Activated CD4-positive, alpha-beta memory T cell treated with anti-CD3 and anti-CD28 coated beads, Interleukin-2, amount 10 ng/mL, durations not matched to agents 7 days and 5 days (primary cell): ENCODE measurements at places on chromosomes 7 and 10. TPM values are rescaled to one million over a fixed set of nuclear protein-coding genes. Genes with fewer than 3 reads are reported as not detected.

The FEZF1 gene
- not detected for total RNA-seq

The PKD1L1 gene
- total RNA-seq: 0.05 TPM

The WIPF3 gene
- total RNA-seq: not detected

The FAM221A gene
- 6.3 TPM for total RNA-seq

The SMKR1 gene
- total RNA-seq: 2.2 TPM

The ANKRD61 gene
- not detected for total RNA-seq

The SLC39A12 gene
- total RNA-seq: not detected

- H3K27ac ChIP-seq: no peak overlapping the region
- H3K4me3 ChIP-seq: no peak overlapping the region
- peak; percentile 27 for DNase-seq
These were observed 37.3 kb downstream of the CFAP46 start for GRCh38 chr10:132904814-132905649.

DNA sequence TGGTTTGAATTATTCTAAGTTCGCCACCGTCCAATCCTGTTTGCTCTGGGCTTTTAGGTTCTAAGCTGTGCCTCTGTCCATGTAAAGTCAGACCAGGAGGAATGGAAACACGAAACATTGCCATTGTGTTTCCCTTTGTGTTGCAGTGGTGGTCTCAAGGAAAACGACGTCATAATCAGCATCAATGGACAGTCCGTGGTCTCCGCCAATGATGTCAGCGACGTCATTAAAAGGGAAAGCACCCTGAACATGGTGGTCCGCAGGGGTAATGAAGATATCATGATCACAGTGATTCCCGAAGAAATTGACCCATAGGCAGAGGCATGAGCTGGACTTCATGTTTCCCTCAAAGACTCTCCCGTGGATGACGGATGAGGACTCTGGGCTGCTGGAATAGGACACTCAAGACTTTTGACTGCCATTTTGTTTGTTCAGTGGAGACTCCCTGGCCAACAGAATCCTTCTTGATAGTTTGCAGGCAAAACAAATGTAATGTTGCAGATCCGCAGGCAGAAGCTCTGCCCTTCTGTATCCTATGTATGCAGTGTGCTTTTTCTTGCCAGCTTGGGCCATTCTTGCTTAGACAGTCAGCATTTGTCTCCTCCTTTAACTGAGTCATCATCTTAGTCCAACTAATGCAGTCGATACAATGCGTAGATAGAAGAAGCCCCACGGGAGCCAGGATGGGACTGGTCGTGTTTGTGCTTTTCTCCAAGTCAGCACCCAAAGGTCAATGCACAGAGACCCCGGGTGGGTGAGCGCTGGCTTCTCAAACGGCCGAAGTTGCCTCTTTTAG, 46.3 kb upstream of the DMBT1 start:
- DNase-seq: no peak
- H3K27me3 ChIP-seq: peaks cover 6% of the 10 kb centered on the region
- no peak overlapping the region for H3K4me3 ChIP-seq
- H3K36me3 ChIP-seq: no peaks in the 10 kb centered on the region
- no peak overlapping the region for H3K27ac ChIP-seq

DNA sequence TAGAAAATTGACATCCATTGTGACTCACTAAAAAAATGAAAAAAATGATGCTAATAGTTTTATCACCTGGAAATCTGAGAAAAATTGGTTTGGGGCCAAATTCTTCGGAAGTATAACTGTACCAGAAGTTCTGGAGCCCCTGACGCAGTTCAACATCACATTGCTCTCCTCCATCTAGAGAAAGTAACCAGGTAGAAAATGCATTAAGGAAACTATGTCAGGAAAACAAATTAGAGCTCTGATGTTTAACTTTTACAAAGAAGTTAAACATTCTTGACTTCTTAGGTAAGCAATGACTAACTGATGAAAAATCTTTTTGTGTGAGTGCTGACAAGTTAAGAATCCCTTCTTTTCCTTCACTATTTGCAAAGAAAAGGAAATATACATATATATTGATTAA, 61.1 kb upstream of the TMEM196 start:
- H3K27me3 ChIP-seq: no peaks in the 10 kb centered on the region
- no peak overlapping the region for H3K4me3 ChIP-seq
- no peaks in the 10 kb centered on the region for H3K36me3 ChIP-seq

DNA sequence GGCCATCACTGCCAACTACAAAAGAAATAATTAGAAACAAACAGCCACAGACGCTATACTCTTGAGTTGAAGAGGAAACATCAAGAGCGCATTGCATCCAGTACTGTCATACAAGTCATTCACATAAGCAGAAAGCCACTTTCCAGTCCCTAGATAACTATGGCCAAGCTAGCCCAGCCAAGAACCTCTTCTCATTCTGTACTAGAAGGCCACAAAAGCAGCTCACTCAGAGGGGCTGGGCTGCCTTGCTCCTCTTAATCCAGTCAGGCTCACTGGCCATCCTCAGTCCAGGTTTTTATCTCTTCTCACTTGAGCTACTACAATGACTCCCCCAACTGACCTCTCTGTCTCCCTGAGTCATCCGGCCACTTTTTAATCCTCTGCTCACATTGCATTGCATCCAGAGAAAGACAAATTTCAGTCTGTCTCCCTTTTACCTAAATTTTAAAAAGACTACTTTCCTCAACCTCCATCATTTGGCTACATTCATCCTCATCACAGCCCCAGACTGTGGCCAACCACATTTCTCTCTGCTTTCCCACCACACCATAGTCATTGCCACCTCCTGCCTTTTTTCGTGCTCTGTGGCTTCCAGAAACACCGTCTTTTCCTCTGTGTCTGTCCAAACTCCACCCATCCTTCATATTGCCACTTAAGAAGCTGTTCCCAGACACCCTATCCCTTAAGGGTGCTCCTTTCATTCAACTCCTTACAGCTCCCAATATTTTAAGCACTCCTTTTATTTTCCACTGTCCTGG, 25.0 kb downstream of the PPP1R3C start:
- DNase-seq: no peak
- H3K4me3 ChIP-seq: no peak overlapping the region
- no peaks in the 10 kb centered on the region for H3K36me3 ChIP-seq
- no peak overlapping the region for H3K27ac ChIP-seq

GRCh38 chr10:32156031-32156495, 99.8 kb upstream of the KIF5B start:
- peaks cover 14% of the 10 kb centered on the region for H3K36me3 ChIP-seq
- peaks cover 15% of the 10 kb centered on the region for H3K4me1 ChIP-seq
- no peak overlapping the region for H3K4me3 ChIP-seq
- peaks cover 6% of the 10 kb centered on the region for H3K27me3 ChIP-seq
- no peak overlapping the region for H3K27ac ChIP-seq

GRCh38 chr10:111206521-111206920, 129.7 kb downstream of the ADRA2A start:
- H3K27ac ChIP-seq: no peak overlapping the region
- no peak overlapping the region for H3K4me3 ChIP-seq

DNA sequence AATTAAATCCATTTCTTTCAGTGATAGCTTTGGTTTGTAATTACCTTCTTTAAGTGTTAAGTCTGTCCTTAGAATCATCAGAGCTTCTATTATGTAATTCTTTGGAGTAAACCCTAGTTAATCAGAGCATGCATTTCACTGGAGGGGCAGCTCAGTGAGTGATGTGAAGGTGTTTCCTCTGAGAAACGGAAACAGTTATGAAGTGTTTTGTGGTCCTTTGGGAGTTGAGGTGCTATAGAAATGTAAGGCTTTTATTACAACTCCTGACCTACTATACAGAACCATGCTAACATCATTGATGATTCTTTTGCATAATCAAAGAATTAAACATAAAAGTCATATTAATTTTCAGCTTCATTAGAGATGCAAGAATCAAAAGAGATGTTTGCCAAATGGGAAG, 141.5 kb downstream of the EXOC4 start:
- no peak overlapping the region for H3K27ac ChIP-seq
- H3K4me3 ChIP-seq: no peak overlapping the region
- H3K27me3 ChIP-seq: no peaks in the 10 kb centered on the region
- DNase-seq: no peak
- H3K36me3 ChIP-seq: no peaks in the 10 kb centered on the region
- H3K4me1 ChIP-seq: no peaks in the 10 kb centered on the region

DNA sequence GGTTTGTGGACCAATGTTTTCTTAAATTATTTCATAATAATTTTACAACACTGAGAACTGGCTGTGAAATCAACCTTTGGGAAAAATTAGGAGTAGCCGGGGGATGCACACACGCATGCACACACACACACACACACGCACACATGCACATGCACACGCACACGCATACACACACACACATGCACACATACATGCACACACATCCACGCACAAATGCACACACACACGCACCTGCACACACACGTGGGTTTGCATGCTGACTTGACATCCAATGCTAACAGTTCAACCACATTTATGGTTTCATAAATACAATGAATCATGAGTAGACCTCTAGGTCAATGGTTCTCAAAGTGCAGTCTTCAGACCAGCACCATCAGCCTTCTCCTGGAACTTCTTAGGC, 354.1 kb downstream of the DPP6 start:
- no peak for DNase-seq
- no peak overlapping the region for H3K27ac ChIP-seq
- H3K4me3 ChIP-seq: no peak overlapping the region
- H3K36me3 ChIP-seq: no peaks in the 10 kb centered on the region

GRCh38 chr7:26368542-26368941, 76.9 kb downstream of the SNX10 start:
- no peak overlapping the region for H3K4me3 ChIP-seq
- H3K4me1 ChIP-seq: peaks cover 17% of the 10 kb centered on the region
- DNase-seq: no peak
- no peak overlapping the region for H3K27ac ChIP-seq
- H3K36me3 ChIP-seq: peaks cover 24% of the 10 kb centered on the region
- no peaks in the 10 kb centered on the region for H3K27me3 ChIP-seq

DNA sequence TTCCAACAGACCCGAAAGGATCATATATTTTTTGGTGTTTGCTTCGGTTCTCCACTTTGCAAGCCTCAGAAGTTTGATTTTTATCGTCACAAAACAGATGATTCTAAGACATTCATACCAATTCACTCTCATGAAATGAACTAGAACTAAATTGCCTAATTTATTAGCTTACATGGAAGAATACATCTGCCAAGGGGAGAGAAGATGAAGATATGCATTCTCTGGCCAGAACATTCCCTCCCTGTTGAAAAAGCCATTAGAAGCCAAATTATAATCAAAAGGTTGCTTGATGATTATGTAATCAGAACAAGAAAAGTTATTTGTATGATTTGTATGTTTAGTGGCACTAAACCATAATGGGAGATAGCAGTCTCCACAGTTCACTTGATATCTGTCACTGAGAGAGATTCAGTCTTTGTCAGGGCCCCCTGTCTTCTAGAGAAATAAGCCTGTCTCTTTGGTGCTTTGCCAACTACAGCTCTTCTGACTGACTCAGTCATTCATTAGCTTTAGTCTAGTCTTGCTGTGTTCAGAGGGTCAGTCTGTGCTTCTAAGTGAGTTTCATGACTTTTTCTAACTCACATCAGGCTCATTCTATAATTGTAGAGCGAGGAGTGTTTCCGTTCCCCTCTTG, 95.3 kb upstream of the GNAI1 start:
- no peaks in the 10 kb centered on the region for H3K36me3 ChIP-seq
- DNase-seq: no peak

DNA sequence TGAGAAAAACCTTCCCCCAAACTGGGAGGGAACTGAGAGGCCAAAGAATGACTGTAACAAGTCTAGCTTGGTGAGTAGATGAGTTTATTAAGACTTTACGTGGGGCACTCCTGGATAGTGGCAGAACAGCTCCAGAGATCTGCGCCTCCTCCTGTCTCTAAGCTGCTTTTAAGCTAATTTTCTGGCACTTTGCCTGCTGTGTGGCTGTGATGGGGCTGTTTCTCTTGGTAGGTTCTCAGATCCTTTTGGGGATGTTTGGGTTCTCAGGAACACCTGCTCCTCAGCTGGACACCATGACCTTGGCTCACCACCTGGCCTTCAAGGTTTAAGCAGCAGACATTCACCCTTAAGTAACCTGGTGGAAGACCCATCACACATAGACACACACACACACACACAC, 68.3 kb downstream of the AKR1E2 start:
- DNase-seq: no peak
- H3K4me3 ChIP-seq: no peak overlapping the region
- H3K36me3 ChIP-seq: no peaks in the 10 kb centered on the region
- H3K4me1 ChIP-seq: no peaks in the 10 kb centered on the region

GRCh38 chr10:115049960-115050359, 43.2 kb upstream of the ATRNL1 start:
- no peak overlapping the region for H3K27ac ChIP-seq
- no peak overlapping the region for H3K4me3 ChIP-seq

DNA sequence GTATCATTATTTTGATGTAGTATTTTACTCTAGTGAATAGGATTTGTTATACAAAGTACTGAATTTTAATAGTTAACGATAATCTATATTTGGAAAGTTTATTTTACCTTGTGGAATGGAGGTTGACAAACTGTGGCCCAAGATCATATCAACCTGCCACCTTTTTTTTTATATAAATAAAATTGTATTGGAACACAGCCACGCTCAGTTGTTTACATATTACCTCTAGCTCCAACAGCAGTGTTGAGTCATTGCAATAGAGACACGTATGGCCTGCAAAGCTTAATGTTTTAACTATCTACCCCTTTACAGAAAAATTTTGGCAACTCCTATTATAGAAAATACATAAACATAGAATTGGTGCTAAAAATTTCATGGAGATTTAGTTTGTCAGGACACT, 239.3 kb downstream of the THSD7A start:
- H3K36me3 ChIP-seq: no peaks in the 10 kb centered on the region
- H3K27ac ChIP-seq: no peak overlapping the region
- no peak overlapping the region for H3K4me3 ChIP-seq

- H3K4me1 ChIP-seq: peaks cover 9% of the 10 kb centered on the region
- H3K4me3 ChIP-seq: no peak overlapping the region
- H3K27me3 ChIP-seq: peaks cover 18% of the 10 kb centered on the region
- H3K36me3 ChIP-seq: no peaks in the 10 kb centered on the region
- H3K27ac ChIP-seq: no peak overlapping the region
- DNase-seq: no peak
These were observed 48.6 kb upstream of the TES start for GRCh38 chr7:116161728-116162127.

DNA sequence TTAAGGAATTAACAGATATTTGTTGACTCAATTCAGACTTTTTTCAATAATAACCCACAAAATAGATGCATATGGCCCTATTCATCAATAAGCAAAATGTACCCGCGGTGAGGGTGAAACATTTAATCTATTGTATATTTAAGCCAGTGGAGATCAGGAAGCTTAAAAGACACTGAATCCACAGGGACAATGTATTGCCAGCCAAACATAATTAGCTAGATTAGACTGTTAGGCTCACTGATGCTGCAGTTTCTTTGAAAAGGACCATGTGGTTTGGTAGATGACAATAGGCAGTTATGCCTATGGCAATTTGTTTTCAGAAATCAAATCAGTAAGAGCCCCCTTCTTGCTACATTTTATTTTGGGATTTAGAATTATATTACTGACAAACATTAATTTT, 87.3 kb upstream of the PLXDC2 start:
- H3K4me3 ChIP-seq: no peak overlapping the region
- no peaks in the 10 kb centered on the region for H3K36me3 ChIP-seq
- H3K27me3 ChIP-seq: no peaks in the 10 kb centered on the region
- DNase-seq: no peak

DNA sequence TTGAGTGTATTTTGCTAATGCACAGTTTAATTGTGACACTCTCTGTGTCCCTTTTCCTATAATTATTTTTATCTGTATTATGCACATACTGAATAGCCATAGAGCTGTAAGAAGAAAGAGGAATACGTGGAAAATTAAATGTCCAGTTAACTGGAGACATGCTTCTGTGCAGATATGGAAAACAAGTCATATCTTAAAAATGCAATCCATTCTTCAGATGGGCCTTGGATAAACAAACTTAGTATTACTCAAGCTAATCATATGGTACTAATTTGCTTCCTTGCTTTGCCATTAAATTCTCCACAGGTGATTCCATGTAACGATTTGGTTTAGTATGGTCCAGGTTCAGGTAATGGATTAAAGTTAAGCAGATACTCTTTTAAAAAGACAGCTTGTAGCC, 201.2 kb upstream of the CELF2 start:
- no peaks in the 10 kb centered on the region for H3K36me3 ChIP-seq
- no peak overlapping the region for H3K27ac ChIP-seq
- H3K4me1 ChIP-seq: no peaks in the 10 kb centered on the region
- no peak overlapping the region for H3K4me3 ChIP-seq
